Right cardiac atrium (tissue), 5 donors: ENCODE measurements at places on chromosomes 2 and 18. TPM values are rescaled to one million over a fixed set of nuclear protein-coding genes. Genes with fewer than 3 reads are reported as not detected.

GRP gene
- total RNA-seq, result not detected

MEP1B gene
- not detected for total RNA-seq

IL1F10 gene
- not detected for total RNA-seq

- no peak for DNase-seq
These were observed 163.1 kb upstream of the PGAP1 start for GRCh38 chr2:197089655-197090054.

- no peak for DNase-seq
These were observed 592 bp downstream of the ZNF397 start for GRCh38 chr18:35241448-35241804.

DNA sequence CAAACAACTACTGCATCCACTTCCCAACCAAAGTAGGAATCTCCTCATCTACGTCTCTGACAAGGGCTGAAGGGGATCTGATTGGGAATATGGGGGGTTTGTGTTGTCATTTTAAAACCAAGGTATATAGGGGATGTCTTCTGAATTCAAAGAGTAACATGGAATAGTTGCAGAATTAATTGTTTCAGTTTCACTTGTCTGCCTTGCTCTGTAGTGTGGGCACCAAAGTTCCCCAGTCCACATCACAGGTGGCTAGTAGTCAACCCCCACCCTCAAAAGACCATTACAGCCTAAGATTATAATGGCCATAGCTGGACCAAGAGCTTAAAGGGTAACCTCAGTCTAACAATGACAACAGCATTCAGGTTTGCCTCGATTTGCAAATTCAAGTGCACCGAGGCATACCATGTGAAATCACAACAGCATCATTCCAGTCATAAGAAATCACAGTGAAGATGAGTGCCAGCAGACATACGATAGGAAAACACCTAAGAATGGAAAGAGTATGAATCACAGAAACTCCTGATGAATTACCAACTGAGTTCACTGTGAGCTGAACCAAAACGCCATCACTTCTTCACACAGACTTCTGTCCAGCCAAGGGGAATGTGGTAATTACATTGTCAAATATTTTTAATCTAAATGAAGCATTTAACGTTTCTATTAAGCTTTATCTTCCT, 52.4 kb downstream of the MYO5B start:
- no peak for DNase-seq
